Endothelial cell of umbilical vein (primary cell): ENCODE measurements at places on chromosomes 7 and 10.

- no peak for DNase-seq
These were observed 618.7 kb downstream of the DNAJB6 start for GRCh38 chr7:157955348-157955999.

GRCh38 chr10:1020958-1021357, 4.7 kb downstream of the IDI2 start:
- no peak for DNase-seq

DNA sequence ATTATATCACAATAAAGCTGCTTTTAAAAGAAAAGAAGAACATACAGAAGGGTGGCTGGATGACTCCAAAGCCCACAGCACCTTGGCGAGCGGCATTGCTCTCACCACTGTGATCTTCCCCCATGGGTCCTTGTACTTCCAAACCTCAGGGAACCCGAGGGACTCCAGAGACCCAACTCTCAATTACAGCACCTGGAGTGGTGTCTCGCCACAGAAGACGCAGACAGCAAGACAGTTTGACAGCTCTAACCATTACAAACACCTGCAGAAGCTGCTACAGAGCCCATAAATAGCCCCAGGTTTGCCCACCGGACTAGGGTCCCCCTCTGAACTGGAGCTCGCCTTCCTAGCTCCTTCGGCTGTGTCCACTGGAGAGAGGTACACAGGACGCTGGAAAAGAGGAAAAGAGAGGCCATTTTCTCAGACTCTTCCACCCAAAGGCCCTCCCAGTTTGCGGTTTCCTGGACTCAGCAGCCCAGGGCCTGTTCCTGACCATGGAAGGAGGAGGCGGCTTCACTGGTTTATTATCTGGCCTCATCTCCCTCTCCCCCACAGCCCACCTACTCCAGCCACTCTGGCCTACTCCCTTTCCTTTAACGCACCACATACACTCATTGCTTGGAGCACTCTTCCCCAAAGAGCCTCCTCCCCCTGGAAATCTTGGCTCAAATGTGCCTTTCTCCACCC, 1.9 kb downstream of the PIK3AP1 start:
- no peak for DNase-seq

DNA sequence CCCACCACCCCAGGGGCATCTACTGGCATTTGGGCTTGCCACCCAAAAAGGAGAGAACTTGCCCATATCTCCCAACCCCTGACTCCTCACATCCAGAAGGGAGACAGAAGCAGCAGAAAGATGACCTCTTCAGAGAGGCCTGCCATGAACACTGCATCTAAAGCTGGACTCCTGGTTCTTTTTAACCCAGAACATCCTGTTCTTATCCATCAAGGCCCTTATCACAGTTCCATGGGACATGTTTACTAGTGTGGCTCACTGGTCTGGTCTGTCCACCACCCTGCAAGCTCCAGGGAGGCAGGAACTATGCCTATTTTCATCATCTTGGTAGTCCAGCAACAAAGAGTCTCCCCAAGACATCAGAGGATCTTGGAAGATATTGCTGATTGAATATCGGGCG, 114.9 kb upstream of the PDLIM1 start:
- no peak for DNase-seq

DNA sequence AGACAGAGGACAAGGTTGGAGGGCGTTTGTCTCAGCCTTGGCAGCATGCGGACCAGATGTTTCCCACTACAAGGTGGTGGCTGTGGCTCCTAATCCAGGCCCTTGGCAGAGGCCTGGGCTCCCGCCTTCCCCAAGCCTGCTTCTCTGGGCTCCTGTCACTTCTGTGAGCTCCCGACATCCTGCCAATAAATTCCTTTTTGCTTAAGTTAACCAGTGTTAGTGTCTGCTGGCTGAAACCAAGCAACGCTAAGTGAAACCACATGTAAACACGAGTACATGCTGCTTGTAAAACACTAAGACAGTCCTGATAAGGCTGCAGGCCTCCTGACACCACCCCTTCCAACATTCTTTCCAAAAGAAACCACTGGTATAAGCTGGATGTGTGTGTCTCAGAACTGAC, 263.6 kb upstream of the ZMIZ1 start:
- DNase-seq = no peak

DNA sequence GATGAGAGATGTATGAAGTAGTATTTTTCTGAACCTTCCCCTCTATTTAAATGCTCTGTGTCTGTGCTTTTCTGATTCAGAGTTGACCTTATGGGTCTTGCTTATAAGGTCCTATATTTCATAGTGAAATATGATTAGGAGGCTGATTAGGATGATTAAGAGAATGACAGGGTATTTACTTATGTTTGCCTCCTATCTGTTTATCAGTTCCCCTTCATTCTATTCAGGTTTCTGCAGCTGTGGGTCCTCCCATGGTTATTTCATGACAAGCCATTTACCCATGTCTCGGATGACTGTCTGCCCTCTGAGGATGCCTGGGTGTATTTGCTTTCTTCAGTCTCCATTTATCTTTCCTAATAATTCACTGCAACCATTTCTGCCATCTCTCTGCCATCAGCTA, 16.9 kb downstream of the RPA3 start:
- no peak for DNase-seq

DNA sequence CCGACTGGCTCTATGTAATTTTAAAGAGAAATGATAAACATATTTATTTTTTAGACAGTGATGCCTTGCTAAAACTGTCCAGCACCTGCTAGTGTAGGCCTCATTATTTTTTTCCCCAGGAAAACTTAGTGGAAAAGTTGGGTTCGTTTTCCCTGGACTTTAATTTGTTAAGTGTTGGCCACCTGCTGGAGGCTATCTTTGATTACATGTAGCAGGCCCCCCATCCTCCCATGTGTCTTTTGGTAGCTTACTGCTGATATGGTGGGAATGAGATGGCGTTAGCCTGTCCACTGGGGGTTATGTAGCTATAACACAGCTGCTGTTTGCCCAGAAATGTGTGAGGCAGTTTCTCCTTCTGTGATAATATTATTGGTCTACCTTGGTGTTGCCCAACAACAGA, 265.0 kb downstream of the SORCS3 start:
- DNase-seq = no peak

DNA sequence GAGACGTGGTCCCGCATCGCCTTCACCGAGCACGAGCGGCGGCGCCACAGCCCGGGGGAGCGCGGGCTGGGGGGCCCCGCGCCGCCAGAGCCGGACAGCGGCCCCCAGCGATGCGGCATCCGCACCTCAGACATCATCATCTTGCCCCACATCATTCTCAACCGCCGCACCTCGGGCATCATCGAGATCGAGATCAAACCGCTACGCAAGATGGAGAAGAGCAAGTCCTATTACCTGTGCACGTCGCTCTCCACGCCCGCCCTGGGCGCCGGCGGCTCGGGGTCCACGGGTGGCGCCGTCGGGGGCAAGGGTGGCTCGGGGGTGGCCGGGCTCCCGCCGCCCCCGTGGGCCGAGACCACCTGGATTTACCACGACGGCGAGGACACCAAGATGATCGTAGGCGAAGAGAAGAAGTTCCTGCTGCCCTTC, 737 bp downstream of the CNNM2 start:
- DNase-seq = no peak

GRCh38 chr10:91242940-91243339, 22.5 kb downstream of the PCGF5 start:
- no peak for DNase-seq
